Right atrium auricular region (tissue), 2 donors: ENCODE measurements at places on chromosomes 16 and 17.

DNA sequence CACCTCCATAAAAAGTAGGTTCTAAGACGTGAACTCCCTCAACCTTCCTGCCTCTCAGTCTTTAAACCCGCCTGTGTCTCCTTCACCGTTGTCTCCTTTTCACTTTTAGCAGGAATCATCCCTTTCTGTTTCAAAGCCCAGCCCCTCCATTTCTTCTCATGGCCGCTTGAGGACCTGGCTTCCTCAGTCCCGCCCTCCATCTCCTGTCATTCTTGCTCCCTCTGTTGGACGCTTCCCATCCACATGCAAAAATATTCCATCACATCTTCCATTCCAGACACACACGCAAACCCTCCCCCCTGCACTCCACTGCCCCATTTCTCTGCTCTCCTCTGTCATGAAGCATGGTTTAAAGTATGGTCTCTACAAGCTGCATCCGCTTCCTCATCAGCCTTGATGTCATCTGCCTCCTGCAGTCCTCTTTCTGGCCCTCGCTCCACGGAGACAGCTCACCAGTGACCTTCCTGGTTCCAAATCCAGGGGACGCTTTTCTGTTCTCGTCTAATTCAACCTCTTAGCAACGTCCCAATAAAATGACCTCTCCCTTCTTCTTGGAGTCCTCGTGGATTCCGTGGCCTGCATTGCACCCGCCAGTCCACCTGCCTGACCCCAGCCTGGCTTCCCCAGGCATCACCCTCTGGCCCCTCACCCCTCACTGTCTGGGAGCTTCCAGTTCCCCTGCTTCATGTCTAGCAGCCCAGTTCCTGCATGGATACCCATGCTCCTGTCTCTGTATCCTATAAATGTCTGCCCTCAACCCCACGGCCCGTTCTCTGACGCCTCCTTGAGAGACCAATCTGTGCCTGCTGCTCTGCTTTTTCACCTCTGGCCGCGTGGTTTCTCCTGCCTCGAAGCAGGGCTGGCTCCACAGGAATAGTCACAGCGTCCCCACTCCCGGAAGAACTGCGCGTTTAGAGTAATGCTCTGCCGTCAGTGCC lies 26.2 kb downstream of the ANKRD40 start:
- DNase-seq: peak; percentile 74

- DNase-seq: no peak
Observed at GRCh38 chr17:3836551-3836950, 9.5 kb downstream of the NCBP3 start.

DNA sequence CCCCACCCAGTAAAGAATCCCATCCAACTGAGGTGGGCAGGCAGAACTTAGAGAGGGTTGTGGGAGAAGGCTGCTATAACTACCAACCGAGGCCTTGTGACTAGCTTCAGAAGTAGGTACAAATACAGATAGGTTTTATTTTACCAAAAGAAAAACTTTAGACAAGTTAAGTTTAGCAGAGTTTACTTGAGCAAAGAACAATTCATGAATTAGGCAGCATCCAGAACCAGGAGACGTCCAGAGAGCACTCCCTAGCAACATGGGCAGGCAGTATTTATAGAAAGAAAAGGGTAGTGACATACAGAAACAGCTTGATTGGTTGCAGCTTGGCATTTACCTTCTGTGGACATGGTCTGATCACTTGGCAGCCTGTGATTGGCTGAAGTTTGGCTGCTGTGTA lies 42.1 kb downstream of the SLFN5 start:
- DNase-seq: no peak

- no peak for DNase-seq
Observed at GRCh38 chr17:60959696-60960095, 282.0 kb downstream of the BCAS3 start.

- no peak for DNase-seq
Observed at GRCh38 chr17:15184872-15185624, 80.1 kb downstream of the PMP22 start.

GRCh38 chr16:10619271-10619849 lies 39.0 kb upstream of the EMP2 start:
- DNase-seq: no peak

GRCh38 chr16:74521691-74522090 lies 85.2 kb downstream of the GLG1 start:
- no peak for DNase-seq

DNA sequence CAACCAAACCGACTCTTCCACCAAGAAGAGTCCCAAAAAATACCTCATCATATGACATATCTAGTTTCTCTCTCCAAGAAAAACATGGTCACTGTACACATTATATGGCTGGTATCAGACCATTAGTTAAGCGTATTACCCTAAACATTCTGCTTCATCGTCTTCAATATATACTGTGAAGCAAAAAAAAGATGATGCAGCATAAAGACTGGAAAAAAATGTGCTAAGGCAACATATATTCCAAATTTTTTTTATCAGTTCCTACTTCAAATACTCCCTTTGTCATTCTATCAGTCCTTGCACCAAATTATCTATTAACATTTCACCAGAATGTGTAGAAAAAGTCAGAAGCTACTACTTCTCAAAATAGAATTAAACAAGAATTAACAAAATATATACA lies 42.9 kb downstream of the STX8 start:
- no peak for DNase-seq

DNA sequence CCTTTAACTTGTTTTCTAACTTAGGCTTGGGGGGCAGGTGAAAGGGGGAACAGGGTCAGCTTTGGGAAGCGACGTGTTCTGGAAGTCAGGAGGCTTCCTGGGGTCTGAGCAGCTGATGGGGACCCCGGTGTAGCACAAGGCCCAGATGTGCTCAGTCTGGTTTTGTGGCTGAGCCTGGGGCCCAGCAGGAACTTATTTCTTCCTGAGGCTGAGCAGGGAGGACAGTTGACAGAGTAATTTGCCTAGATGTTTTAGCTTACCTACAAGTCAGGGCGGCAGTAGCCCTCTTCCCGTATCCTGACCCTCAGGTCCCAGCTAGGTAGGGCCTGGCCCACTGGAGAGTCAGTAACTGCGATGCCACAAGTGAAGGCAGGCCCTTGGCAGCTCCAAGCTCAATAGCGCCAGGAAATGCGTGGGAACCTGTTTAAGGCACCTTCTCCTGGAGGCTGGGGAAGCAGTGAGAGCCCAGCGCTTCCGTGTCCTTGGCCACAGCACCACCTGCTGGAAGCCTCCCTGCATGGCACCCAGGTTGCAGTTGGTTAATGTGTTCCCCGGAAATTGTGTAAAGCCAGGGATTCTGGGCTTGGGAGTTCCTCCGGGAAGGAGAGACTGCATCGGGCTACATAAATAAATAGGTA lies 5.2 kb downstream of the CCR7 start:
- peak; percentile 95 for DNase-seq

DNA sequence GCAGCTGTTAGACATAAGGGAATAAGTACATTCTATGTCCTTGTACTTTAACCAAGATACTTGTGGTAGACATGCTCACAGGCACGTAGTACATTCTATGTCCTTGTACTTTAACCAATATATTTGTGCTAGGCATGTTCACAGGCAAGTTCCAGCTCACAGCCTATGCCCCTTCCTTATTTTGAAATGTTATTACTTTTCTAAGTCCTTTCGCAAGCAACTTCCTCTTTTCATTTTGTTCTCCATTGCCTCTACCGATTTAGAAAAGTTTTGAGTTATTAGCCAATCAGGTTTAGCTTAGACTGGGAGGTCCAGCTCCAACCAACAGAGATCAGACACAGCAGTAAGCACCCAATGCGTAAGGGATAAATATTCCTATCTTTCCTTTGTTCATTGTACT lies 60.1 kb upstream of the NUDT7 start:
- DNase-seq: no peak

- no peak for DNase-seq
Observed at GRCh38 chr17:38685491-38685890, 10.7 kb upstream of the EPOP start.

DNA sequence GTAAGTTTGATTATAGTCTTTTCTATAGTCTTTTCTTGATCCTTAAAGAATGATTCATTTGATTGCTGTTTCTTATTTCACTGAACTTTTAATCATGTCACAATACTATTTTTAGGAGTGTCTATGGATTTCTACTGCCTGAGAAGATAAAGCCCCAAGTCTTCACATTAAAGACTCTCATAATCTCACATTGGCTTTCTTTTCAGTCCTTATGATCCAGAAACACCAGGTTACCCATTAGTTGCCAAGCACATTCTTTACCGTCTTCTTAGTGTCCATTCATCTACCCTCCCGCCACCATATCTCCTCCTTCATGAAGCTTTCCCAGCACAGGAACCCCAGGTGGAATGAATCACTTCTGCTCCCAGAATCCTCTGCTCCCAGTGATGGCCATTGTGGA lies 49.5 kb upstream of the MYOCD start:
- no peak for DNase-seq

DNA sequence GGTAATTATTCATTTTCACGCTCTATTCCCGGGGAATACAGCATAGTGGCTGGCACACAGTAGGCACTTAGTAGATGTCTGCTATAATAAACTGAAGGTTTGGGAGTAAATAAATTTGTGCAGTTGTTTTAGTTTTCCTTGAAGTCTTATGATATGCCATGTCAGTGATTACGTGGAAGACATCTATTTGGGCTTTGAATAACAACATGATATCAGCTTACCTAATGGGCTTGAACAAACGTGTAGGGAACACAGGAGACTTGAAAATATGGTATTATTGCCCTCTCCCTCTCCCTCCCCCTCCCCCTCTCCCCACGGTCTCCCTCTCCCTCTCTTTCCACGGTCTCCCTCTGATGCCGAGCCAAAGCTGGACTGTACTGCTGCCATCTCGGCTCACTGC lies 36.3 kb upstream of the NETO2 start:
- no peak for DNase-seq

DNA sequence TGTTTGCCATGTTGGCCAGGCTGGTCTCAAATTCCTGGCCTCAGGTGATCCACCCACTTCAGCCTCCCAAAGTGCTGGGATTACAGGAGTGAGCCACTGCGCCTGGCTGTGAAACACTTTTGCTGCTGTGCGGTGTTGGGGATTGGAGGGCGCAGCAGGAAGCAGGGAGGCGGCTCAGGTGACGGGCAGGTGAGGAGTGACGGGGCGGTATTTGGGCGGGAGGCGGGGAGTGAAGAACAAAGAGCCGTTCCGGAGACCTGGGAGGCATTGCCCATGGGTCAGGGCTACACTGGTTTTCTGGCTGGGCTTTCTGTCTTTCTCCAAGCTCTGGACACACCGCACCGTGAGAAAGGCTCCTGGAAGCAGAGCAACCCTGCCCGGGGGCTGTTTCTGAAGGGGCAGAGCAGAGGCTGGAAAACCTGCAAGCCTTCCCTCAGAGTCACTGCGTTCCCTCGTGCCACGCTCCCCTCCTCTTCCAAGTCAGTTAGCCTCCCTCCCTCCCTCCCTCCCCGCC lies 22.1 kb downstream of the CRISPLD2 start:
- no peak for DNase-seq

- DNase-seq: no peak
Observed at GRCh38 chr17:2563061-2563460, 30.4 kb upstream of the PAFAH1B1 start.

DNA sequence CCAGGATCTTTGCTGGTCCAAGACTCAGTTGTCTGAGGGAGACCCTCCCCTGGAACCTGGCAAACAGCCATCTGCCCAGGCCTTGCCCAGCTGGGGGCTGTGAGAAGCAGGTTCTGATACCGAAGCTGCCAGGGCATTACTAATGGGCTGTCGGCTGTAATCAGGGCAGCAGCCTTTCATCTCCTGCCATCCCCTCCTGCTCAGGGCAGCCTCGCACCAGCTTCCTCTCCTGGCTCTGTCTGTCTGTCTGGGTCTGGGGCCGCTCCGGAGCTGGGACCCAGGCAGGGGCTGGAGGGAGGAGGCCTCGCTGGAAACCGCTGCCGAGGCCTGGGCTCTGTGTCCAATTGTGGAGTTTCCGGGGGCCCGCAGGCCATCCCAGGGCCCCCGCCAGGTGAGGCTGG lies 21.6 kb upstream of the BRD7 start:
- DNase-seq: no peak

GRCh38 chr17:9170853-9171252 lies 149.5 kb downstream of the NTN1 start:
- no peak for DNase-seq

DNA sequence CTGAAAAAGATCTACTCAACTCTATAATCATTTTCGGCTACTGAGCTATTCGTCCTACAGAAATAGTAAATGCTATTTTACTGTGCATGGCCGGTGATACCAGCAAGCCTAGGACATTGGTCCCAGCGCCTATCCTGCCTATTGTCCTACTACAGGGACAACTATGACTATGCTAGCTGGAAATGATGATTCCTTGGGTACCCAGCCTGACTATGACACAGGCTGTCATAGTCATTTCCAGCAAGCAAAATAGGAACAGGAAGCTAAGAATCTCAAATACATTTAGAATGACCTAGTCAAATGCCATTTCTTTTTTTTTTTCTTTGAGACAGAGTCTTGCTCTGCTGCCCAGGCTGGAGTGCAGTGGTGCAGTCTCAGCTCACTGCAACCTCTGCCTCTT lies 33.7 kb upstream of the HSBP1 start:
- DNase-seq: no peak

DNA sequence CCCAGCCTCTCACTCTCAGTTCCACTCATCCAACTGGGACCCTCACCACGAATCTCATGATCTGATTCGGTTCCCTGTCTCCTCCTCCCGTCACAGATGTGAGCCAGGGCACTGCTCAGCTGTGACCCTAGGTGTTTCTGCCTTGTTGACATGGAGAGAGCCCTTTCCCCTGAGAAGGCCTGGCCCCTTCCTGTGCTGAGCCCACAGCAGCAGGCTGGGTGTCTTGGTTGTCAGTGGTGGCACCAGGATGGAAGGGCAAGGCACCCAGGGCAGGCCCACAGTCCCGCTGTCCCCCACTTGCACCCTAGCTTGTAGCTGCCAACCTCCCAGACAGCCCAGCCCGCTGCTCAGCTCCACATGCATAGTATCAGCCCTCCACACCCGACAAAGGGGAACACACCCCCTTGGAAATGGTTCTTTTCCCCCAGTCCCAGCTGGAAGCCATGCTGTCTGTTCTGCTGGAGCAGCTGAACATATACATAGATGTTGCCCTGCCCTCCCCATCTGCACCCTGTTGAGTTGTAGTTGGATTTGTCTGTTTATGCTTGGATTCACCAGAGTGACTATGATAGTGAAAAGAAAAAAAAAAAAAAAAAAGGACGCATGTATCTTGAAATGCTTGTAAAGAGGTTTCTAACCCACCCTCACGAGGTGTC lies 26.6 kb downstream of the STH start:
- DNase-seq: no peak

DNA sequence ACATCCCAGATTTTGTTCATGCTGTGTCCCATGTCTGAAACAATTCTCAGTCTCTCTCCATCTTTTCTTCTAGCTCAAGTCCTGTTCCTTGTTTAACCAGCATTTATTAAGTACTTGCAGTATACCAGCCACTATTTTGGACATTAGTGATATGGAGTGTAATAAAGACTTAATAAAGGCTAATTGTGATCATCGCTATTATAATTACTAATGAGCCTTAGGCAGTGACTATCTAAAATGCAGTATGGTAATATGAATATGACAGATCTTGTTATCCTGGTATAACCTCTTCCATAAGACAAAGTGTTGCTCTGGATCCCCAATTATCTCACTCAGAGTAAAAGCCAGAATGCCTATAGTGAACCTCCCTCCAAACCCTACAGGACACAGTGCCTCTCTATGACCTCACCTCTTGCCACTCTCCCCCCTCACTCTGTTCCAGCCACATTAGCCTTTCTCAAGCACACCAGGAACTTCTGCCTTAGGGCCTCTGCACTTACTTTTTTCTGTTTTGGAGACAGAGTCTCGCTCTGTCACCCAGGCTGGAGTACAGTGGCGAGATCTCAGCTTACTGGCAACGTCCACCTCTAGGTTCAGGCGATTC lies 1.8 kb upstream of the FLOT2 start:
- no peak for DNase-seq
